ENCODE measurements at places on chromosomes 1 and 21.

GRCh38 chr1:78359666-78360065, 131.1 kb upstream of the PTGFR start:
- no peak for DNase-seq

- DNase-seq, result no peak
Measured at GRCh38 chr1:29772584-29773100, 536.3 kb downstream of the PTPRU start.

DNA sequence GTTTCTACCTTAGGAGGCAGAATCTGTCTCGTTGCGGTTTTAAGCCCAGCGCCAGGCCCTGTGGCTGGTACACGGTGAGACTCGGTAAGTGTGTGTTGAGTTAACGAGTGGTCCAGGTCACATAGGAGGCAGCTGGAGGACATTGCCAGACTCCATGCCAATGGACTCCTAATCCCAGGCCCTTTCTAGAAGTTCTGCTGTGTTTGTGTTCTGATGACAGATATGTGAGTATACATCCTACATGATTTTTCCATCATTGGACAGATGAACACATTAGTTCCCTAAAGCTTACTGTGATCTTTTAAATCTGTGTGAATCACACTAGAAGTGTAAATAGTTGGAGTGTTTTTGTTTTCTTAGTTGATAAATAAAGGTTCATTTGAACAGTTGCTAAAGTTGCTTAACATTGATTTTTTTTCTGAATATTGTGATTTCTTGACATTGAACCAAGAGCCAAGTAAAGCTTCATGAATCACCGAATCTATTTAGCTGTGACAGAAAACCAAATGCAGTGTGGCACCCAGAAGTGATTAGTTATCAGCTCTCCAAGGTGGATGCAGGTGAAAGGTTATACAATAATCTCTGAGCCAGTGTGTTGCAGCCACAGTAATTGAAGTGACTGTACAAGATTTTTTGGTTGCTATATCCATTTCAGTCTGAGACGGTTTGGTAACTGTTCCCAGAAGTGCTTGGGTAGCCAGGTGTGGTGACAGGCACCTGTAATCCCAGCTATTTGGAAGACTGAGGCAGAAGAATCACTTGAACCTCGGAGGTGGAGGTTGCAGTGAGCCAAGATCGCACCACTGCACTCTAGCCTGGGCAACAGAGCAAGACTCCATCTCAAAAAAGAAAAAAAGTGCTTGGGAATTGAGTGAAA, 46.3 kb downstream of the DOP1B start:
- DNase-seq, result no peak

- DNase-seq, result no peak
Measured at GRCh38 chr1:230510496-230510895, 84.4 kb upstream of the PGBD5 start.

DNA sequence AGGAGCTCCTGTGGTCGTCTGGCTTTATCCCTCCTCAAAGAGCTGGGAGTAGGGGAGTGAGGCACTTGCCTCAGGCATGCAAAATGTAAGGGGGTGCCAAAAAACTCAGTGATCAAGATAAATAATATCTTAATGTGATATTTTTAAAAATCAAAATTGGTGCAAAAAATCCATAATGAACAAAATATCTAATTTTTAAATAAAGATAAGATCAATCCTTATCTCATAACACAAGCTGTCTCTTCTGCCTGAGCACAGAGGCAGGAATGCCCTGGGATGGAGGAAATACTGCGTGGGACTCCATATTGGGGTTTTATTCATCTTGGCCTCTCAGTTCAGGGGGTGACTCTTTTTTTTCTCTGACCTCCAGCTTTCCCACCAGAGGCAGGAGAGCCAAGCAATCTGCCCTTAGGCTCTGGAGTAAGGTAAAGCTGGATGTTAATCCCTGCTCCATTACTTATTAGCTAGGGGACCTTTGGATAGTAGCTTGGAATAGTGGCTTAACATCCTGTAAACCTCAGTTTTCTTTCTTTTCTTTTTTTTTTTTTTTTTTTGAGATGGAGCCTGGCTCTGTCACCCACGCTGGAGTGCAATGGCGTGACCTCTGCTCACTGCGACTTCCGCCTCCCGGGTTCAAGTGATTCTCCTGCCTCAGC, 77.3 kb upstream of the NFASC start:
- DNase-seq, result no peak

DNA sequence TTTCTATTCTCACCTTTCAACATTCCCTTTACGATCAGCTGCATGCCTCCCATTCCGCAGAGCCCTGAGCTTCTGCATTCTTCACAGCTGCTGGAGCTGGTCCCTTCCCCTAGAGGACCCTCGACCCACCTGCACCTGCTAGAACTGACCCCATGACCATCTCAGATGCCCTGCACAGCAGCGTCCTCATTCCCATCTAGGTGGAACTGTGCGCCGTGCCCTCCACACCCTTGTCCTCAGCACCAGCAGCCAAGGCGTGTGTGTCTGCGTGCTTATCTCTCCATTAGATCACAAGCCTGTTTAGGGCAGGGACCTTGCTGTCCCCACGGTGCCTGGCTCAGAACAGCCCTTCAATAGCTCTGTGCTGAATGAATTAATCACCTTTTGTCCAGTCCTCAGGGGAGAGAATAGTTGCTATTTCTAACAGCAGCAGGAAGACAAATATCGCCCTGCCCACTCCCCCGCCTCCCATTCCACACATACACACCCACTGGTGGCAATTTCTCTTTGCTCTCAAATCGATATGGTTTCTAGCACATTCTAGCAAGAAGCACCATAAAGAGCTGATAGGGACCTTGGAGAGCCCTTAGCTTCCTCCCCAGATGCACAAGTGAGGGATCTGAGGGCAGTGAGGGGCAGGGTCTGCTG, 61.7 kb downstream of the KCNN3 start:
- no peak for DNase-seq

DNA sequence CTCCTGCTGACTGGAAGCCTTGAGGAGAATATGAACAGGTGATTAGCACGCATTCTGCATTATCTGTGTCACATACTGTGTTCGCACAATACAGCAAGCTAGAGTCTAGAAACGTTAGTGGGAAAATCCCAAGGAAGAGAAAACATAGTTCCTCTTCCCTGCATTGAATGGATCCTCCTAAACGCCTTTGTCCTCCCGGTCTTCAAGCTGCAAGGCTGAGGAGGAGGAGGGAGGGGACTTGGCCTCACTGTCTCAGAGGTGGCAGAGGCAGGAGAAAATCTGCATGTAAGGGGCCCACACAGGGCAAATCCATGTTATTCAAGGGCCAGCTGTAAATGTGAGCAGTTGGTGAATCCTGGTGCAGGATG, 34.4 kb downstream of the WNT9A start:
- DNase-seq, result no peak

DNA sequence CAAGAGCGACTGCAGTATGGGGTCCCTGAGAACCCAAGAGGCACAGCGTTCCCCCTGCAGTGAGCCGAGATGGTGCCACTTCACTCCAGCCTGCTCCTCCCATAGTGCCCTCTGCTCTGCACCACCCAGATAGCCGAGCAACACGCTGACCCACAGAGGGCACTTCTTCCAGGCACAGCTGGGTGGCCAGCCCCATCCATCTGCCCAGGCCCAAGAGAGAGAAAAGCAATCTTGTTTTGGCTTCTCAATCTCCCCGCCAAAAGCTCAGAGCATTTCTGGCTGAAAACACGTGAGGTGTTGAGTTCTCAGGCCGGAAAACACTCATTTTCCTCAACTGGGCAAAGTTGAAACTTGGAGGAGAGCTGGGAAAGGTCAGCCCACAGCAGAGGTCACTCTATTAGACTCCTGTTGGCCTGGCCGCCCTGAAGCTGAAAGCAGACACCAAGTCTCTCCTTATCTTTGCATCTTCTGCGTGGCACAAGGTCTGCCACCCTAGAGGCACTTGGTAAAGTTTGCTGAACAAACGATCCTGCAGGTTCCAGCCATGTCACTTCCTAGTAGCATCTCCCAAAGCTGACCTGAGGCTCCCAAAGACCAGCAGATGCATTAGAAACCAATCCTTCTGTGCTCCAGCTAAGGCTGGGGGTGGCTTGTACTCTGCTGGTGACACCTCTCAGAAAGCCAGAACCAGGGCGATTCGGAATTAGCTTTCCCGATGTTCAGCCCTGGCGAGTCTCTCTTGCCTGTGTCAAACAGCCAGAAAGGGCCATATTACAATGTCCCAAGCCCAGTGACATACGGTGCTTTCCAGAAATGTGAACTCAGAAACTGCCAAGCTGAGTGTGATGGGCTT, 10.9 kb downstream of the CAPN9 start:
- DNase-seq, result no peak

DNA sequence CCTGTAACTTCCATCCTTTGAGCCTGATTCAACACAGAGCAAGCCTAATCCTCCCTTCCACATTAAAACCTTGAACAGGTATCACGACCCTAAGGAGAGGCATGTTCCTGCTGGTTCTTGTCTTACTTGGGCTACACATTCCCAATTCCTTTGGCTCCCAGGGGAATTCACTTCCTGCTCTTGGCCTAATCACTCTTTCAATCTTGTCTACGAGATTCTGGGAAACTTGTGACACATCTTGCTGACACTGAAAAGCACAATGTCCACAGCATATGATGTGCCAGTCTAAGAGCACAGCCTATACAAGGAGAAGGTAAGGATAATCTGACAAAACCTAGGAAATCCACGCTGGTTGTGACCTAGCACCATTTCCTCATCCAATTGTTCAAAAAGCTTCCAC, 163.9 kb downstream of the GABPA start:
- DNase-seq, result no peak

DNA sequence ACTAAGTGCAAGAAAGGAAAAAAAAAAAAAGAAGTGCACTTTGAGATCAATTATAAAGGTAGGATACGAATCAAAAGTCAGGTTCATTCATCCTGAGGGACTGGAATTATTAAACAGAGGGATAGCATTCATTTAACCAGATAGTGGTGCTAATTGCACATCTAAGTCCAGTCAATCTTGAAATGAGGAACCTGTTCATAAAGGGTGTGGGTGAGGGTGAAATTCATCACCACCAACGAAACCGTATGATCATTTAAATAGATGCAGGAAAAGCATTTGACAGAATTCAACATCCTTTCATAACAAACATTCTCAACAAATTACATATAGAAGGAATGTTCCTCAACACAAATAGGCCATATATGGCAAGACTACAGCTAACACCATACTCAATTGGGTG, 5.6 kb downstream of the CTSS start:
- no peak for DNase-seq

GRCh38 chr1:209527993-209528717, 55.4 kb upstream of the CAMK1G start:
- no peak for DNase-seq

DNA sequence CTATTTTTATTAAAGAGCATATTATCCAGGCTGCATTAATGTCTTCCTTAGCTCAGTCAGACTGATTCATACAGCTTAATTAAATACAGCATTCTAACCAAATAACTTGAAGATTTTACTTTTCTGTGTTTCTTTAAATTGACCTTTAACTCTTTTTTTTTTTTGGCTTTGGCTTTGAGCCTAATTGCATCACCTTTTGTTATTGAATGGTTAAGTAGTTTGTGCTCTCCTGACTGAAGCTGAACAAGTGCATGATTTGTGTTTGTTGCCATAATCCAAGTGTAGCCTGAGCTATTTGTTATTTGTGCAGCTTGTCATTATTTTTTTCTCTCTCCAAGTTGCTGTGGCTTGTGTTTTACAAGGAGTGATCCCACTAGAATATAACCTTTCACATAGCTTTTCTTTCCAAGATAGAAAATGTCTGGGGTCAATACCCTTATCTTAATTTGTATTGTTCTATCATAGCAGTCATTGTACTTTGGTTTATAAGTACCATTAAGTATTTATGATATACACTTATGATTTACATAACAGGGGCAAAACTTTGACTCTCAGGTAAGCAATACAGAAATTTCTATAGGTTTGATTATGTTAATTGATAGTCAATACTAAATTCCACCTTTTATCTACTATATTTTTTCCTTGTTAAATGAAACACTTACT, 31.6 kb downstream of the CDC14A start:
- DNase-seq, result no peak

GRCh38 chr1:244205171-244205570, 154.1 kb downstream of the ZBTB18 start:
- no peak for DNase-seq

GRCh38 chr1:153533689-153534201, 2.0 kb downstream of the S100A6 start:
- peak; percentile 47 for DNase-seq

- no peak for DNase-seq
Measured at GRCh38 chr1:65844821-65845534, 52.3 kb downstream of the PDE4B start.

- peak; percentile 41 for DNase-seq
Measured at GRCh38 chr1:21651214-21652042, 17.7 kb downstream of the RAP1GAP start.

- DNase-seq, result no peak
Measured at GRCh38 chr1:3004285-3005205, 16.7 kb upstream of the ACTRT2 start.

DNA sequence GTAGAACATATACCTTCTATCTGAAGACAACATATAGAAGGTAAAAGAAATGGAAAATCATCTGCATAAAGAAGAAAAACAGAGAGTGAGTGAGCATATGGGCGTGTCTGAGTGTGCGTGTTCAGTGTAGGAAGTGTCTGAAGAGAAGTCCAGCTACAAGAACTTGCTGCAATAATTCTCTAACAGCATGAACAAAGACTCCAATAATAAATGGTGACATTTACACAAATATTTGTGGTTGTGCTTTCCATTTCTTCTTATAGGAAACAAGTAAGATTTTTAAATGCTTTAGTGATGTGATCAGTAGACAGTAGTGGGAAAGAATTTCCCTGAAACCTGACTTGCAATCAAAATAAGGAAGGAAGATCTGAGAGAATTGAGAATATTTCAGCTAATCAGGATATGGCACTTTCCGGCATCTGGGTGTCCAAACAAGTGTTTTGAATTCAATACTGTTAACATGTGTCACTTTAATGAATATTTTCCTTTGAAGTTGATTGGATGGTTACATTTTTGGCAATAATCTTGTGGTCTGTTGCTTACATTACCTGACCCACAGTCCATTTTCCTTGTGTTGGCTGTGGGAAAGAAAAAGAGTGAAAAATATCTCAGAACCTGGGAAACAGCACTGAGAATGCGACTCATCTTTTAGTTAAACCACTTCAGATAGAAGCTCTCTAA, 154.0 kb downstream of the TGFB2 start:
- DNase-seq, result no peak

- DNase-seq, result no peak
Measured at GRCh38 chr21:43933199-43933598, 68.2 kb downstream of the AGPAT3 start.

GRCh38 chr1:239997515-239998311, 94.0 kb upstream of the FMN2 start:
- DNase-seq, result no peak

DNA sequence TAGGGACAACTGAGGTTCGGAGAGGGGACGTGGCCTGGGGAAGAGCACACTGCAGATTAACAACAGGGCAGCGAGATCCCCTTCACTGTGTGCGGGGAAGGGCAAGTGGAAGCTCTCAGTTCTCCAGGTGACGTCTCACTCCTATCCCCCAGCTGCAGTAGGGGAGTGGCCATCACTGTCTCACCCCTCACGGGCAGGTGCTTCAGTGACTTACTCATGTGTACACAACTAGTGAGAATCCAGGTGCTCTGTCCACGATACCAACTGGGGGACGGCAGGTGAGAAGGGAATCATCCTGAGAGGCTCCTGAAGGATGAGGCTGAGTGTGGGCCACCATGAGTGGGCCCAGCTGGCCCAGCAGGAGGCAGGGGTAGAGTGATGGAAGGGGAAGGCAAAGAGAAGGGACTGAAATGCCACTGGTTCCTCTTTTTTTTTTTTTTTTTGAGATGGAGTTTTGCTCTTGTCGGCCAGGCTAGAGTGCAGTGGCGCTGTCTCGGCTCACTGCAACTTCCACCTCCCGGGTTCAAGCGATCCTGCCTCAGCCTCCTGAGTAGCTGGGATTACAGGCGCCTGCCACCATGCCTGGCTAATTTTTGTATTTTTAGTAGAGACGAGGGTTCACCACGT, 25.9 kb downstream of the RHBG start:
- no peak for DNase-seq

All from hematopoietic multipotent progenitor cell treated with erythropoietin and hydrocortisone succinate and interleukin-3 and kit ligand, for 15 days (in vitro differentiated cells).